Frontal cortex (tissue), 4 donors: ENCODE measurements at places on chromosomes 2 and 18. TPM values are rescaled to one million over a fixed set of nuclear protein-coding genes. Genes with fewer than 3 reads are reported as not detected.
A peak's percentile ranks its signal among the peaks of the same experiment; 100 is the strongest.

GRCh38 chr2:184203661-184204060 is 394.7 kb upstream of the ZNF804A start:
- no peak for DNase-seq

DNA sequence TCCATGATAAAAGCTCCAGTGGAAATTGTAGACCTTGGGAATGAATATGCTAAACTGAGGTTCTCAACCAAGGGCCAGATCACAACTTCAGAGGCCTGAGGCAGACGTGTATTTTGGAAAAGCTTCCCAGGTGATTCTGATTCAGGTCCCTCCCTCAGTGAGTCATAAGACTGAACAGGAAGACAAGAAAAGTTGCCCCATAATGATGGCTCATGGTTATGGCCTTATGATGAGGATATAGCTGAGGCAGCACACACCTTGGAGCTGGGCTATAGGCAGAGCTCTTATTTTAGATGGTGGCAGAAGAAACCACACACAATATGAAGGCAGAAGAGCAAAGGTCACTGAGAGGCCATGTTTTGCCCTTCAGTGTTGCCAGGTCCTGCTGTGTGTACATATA is 9.6 kb downstream of the ANTXR1 start:
- no peak for DNase-seq

DNA sequence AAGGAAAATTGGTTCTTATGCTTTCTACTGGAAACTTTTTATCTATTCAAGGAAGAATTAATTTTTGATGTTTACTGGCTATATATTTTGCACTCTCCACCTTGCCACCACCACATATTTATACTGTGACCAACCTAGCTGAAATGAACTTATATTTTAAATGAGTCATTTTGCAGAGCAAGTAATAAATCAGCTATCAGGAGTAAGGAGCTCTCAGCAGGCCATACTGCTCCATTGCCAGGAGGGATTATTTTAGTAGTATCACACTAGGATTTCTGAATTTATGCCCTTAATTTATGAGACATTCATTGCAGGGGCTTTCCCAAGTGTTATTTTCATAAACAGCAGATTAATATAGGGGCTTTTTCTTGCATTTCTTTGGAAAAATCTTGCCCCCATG is 125.8 kb upstream of the CYP1B1 start:
- DNase-seq, result no peak

DNA sequence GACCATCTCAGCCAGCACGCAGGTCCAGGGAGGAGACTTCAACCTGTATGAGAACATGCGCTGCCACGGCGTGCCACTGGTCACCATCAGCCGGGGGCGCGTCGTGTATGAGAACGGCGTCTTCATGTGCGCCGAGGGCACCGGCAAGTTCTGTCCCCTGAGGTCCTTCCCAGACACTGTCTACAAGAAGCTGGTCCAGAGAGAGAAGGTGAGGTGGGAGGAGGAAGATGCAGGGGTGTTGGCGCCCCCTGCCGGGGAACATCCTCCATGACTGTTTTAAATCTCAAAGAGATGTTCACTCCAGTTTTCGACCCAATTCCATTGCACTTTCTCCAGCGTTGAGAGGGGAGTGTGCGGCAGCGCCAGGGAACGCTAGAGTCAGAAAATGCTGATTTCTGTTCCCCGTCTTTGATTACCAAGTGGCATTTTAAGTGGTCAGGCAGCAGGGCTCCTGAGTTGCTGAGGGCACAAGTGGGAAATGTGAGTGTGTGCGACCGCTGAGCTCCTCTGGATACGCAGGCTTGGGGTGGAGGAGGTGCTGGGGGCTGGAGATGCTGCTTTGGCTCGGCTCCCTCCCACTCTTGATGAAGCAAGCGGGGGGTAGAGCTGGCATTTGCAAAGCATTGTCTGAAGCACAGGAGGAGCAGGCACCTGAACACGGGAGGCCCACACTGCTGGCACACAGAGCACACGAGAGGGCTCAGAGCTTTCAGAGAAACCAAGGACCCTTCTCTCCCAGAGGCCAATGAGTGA is 27.7 kb upstream of the MAPRE3 start:
- peak; percentile 84 for DNase-seq

DNA sequence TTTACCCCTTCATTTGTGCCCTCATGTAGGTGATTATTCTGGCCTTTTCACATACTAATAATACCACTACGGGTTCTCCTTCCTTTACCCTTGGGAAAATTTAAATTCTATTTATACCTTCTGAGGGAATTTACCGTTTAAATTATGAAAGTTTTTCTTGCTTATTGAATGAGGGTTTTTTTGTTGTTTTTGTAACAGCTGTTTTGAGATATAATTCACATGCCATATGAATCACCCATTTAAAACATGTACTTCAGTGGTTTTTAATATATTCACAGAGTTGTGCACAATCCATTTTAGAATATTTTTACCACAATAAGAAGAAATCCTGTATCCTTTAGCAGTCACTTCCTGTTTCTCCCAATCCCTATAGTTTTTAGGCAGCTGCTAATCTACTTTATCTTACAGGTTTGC is 54.7 kb downstream of the EML4 start:
- DNase-seq, result no peak

GRCh38 chr2:88707003-88707402 is 15.5 kb downstream of the RPIA start:
- DNase-seq, result no peak

GRCh38 chr2:61784643-61785042 is 69.2 kb downstream of the FAM161A start:
- no peak for DNase-seq

DNA sequence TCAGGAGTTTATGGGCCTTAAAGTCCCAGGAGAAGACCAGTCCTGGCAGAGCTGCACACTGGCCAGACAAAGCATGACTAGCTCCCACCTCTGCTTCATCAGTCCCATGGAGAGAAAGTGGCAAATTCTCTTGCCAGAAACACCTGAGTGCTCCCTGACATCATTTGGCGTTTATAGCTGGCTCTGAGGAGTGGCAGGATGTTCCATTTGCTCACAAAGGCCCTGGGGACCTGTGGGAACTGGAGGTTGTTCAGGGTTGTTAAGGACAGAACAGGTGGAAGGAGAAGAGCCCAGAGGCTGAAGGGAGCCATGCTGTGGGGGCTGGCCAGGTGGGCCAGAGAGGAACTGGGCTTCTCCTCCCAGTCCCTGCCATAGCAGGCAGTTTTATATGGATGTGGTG is 56.1 kb downstream of the RPL37A start:
- no peak for DNase-seq

GRCh38 chr2:65834062-65834461 is 401.7 kb upstream of the SPRED2 start:
- DNase-seq, result no peak

DNA sequence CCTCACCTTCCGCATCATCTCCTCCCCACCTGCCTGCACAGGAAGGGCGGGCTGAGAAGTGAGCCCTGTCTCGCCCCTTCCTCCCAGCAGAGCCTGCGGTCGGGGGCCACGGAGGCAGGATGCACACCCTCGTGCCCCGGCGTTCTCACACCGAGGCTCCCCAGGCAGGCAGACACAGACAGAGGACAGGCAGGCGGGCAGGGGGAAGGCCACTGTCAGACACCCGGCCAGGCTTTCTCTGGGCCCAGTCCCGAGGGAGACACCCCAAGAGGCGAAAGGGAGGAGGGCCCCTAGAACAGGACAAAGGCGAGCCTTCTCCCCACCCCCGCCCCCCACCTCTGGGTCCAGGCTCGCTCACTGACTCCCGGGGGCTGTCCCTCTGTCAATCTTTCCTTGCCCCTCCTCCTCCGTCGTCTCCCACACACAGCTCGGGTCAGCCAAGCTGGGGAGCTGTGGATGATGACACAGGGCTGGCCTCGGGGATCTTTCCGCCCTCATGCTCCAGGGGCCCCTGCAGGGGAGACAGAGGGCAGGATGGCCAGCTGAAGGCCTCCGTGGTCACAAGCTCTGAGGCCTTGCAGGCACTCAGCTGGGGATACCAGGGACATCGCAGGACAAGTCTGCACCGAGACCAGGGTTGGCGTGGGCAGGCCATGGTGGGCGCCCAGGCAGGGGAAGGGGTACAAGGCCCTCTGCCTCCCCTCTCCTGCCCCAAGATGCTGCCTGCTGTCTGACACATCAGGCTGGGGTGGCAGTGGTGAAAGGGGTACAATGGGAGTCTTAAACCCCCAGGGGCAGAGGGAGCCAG is 24.9 kb downstream of the BIN1 start:
- peak; percentile 65 for DNase-seq

GRCh38 chr18:58615140-58616132 is 13.5 kb downstream of the ALPK2 start:
- DNase-seq, result no peak

GRCh38 chr18:74288730-74289129 is 3.0 kb downstream of the CYB5A start:
- no peak for DNase-seq

DNA sequence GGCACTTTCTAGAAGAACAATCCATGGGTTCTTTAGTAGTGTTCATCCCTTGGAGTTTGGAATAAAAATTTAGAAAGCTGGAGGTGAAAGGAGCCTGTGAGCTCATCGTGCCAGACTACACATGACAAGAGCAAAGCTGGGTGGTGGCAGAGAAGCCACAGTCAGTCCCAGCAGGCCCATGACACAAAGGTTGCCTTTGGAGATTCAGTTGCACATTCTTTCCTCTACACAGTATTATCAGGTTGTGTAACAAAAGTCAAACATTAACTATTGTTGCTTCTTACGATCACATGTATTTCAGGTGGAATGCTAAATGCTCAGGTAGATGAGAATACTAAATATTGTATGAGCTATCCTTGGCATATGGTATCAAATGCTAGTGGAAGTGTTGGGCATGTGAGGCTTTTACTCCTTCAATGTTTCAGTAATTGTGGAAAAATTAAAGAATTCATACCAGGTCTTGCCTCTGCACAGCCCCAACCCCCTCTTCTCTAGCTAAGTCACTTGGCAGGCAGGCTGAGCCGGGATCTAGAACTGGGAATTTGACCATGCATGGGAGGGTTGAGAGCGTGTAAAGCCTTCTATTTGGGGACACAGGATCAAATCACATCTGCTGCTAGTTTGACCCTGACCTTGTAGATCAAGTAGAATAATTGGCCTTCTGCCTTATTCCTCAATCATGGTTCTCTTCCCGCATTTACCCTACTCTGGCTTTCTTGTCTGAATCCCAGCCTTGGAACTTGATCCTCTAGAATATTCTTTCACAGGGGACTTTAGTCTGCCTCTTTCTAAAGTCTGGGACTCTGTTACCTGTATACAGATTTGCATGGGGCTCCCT is 230.9 kb downstream of the GCA start:
- DNase-seq, result no peak

DNA sequence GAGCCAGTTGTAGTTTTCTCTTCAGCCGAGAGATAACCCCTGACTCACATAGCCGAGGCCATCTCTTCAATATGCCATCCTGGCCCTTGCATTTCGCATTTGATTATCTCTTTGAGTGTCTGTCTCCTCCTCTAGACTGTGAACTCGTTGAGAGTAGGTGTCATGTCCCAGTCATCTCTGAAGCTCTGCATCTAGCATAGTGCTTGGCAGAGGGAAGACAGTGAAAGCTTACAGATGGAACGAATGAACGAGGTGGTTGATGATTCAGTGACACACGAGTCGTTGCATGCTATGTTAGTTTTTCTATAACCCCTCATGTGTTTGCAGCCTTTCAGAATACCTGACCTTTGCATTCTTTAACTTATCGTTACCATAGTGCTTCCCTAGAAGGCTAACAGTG is 59.9 kb upstream of the CYRIA start:
- no peak for DNase-seq

- no peak for DNase-seq
These were observed 329.7 kb upstream of the MEIS1 start for GRCh38 chr2:66105066-66105753.

DNA sequence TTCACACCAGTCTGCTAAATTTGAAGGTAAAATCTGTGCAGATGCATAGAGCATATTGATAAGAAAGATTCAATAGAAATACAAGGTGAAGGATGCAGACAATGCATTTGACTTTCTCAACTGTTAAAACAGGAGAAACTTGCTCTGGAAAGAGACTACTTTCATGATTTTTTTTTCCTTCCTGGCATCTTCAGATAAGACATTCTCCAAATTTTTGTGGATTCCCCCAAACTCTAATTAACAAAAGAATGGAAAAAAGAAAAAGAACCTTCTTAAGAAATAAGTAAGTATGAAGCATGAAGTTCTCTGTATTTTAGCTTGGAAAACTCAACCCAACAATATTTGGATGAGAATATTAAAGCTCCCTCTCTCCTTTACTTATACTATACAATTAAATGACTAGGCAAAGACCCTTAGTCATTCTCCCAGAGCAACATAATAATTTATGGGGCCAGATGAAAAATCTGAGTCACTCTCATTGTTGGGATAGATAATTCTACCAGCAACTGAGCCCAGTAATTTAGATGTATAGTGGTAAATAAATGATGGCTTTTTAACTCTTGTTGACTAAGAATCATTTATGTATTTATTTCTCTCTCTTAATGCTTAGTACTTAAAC is 298.7 kb upstream of the COL3A1 start:
- DNase-seq, result no peak

- DNase-seq, result no peak
These were observed 59.6 kb upstream of the ZFP36L2 start for GRCh38 chr2:43285987-43286386.

DNA sequence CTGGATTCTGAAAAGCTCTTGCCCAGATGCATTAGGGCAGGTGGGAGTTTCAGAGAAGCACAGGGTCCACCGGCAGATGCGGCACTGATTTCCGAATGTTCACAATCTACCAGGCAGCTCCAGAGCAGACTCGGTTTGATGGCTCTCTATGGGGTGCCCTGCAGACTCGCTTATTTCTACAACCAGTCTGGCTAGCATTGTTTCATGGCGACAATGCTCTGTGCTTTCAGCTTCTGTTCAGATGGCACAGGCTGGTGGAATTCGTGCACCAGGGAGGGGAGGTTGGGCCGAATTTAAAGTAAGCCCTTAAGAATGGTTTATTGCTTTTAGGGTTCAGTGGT is 9.9 kb downstream of the MYT1L start:
- DNase-seq, result no peak

GRCh38 chr2:219628235-219628985 is 980 bp downstream of the SLC4A3 start:
- no peak for DNase-seq

GRCh38 chr2:85704800-85705679 is 10.9 kb downstream of the GNLY start:
- DNase-seq, result no peak

Gene ASB18
- 0.82 TPM for total RNA-seq

Gene GPBAR1
- not detected for total RNA-seq

Gene GTF2A1L
- total RNA-seq, result not detected

Gene CTAGE1
- total RNA-seq, result not detected

Gene PTPRN
- total RNA-seq, result 24.5 TPM

Gene CD226
- 0.82 TPM for total RNA-seq

Gene MAPK4
- total RNA-seq, result 23.6 TPM

Gene FLACC1
- 2.4 TPM for total RNA-seq

Gene NDC80
- 4.5 TPM for total RNA-seq

Gene RASGRP3
- 7.7 TPM for total RNA-seq

Gene GTF3C2
- 37.5 TPM for total RNA-seq

Gene CCDC150
- 4.5 TPM for total RNA-seq

Gene SCN1A
- total RNA-seq, result 15.1 TPM

Gene MTLN
- total RNA-seq, result 39.1 TPM

Gene PIGN
- total RNA-seq, result 50.1 TPM

Gene HOXD4
- total RNA-seq, result not detected

Gene UGT1A5
- not detected for total RNA-seq

Gene ASXL2
- total RNA-seq, result 3.3 TPM
